ENCODE measurements at places on chromosomes 12 and 14.

- DNase-seq = no peak
Measured at GRCh38 chr12:57775044-57775443, 2.6 kb downstream of the EEF1AKMT3 start.

GRCh38 chr14:60085085-60085484 is 6.6 kb upstream of the PCNX4 start:
- DNase-seq = no peak

DNA sequence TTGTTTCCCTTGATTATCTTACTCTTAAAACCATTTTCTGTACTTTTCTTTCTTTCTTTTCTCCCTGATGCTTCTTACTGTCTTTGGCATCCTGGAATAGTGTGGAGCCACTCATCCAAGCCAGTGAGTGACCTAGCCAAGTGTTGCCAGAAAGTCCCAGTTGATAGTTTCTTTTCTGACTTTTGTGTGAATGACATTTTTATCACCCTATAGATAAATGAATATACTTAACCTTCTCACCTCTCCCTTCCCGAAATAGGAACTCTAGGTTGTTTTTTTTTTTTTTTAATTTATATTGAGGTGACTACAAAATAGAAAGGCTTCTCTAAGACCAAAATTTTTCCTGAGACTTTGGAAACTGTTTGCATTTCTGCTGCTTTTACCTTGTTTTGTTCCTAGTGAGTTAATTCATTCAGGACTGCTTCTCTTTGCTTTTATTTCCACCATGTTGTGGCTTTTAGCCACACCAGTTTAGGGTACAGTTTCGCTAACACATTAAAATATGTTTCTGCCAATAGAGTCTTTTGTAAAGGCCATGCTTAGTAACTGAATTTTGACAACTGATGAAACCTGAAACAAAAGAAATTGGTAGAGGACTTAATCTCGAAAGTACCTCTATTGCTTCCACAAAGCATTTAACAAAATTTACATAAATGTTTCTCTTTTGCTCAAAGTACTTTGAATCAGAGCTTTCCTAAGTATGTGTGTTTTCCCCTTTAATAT is 194.6 kb downstream of the ERC1 start:
- no peak for DNase-seq

GRCh38 chr12:126228936-126229335 is 1163.7 kb downstream of the AACS start:
- no peak for DNase-seq

DNA sequence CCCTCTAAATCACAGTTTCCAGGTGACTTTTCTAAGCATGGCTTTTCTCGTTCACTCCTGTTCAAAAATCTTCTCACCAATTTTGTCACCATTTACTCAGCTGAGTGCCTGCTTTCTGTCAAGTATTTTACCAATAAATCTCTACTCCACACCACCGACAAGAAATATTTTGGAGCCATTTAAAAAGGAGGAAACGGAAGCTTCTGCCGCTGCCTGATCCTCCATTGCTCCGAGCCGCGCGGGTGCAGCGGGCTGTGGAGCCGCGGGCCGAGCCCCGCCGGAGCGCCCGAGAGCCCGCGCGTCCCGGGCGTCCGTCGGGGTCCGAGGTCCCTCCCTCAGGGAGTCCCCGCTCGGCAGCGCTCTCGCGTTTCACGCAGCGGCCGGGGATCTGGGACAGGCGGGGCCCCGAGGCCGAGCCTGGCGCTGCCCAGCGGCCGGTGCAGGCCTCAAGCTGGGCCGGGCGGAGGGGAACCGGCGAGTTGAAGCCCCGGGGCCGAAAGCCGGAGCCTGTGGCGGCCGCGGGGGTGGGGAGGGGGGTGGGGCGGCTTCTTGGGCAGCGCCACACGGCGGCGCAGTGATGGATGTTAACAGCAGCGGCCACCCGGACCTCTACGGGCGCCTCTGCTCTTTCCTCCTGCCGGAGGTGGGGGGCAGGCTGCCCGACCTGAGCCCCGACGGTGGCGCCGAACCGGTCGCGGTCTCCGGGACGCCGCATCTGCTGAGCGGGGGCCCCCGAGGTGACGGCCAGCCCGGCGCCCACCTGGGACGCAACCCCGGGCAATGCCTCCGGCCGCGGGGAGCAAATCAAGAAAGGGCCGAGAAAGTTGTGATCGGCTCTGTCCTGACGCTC is 1.1 kb upstream of the HEBP1 start:
- DNase-seq = peak; percentile 65

DNA sequence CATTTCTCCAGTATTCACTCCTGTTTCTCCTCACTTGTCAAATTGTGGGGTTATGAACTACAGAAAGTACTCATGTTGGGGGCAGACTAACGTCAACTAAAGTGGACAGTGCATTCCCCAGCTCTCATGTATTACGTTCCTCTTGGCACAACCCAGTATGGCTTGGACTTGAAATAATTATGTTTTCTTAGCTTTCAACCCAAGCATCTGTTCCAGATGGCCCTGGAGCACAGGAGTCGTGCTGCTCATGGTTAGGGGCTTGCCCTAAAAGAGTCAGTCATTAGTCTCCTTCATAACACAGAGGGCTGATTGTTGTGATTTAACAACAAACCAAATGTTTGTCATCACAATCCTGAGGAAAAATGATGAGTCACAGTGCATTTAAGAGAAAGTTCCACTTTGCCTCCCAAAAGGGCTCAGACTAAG is 154.4 kb downstream of the RPAP3 start:
- DNase-seq = peak; percentile 61

GRCh38 chr14:103078420-103078749 is 5.6 kb upstream of the LBHD2 start:
- DNase-seq = peak; percentile 79

- DNase-seq = peak; percentile 94
Measured at GRCh38 chr12:116370886-116371580, 93.5 kb upstream of the MED13L start.

All from EH (cell line).